ENCODE measurements at places on chromosomes 3 and 15. TPM values are rescaled to one million over a fixed set of nuclear protein-coding genes. Genes with fewer than 3 reads are reported as not detected.

- no peak for DNase-seq
Observed at GRCh38 chr15:64901914-64902313, 9.8 kb upstream of the ANKDD1A start.

GRCh38 chr15:71294911-71295602, 179.8 kb downstream of the THSD4 start:
- no peak for DNase-seq

- DNase-seq: no peak
Observed at GRCh38 chr15:95262866-95263564, 1031.7 kb downstream of the MCTP2 start.

- peak; percentile 54 for DNase-seq
Observed at GRCh38 chr15:39585389-39585841, 4.5 kb downstream of the THBS1 start.

DNA sequence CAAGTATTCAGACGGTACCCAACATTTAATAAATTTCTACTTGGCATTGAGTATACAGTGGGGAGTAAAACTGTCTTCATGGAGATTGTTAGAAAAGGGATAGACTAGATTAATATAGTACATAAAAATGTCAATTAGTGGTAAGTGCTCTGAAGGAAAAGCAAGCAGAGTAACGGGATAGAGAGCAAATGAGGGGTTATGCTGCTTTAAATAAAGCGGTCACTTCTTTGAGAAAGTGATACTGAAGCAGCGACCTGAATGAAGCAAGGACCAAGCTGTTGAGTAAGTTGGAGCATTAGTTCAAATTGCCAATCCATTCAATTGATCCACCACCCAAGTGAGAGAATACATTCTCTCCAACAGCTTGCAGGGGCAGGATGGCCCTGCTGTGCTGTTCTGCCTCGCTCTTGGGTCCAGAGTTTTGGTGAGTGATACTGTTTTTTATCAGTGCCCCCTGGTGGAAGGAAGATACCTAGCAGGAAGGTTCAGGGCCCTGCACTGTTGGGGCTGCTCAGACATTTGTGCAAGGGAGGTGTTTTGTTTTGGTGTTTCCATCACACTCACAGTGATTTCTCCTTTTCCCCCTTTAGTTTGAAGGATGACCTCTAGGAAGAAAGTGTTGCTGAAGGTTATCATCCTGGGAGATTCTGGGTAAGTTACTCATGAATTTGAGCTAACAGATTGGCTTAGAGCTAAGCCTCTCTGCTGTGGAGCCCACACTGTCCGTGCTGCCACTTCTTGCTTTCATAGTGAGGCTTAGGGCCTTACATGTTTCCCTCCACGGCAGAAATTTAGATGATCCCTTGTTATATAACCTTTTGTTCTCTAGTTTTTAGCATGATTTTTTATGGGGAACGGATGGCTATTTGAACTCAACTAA, 69.0 kb downstream of the RAB7A start:
- DNase-seq: peak; percentile 70

GRCh38 chr15:25501828-25502446, 63.1 kb upstream of the UBE3A start:
- DNase-seq: peak; percentile 19

DNA sequence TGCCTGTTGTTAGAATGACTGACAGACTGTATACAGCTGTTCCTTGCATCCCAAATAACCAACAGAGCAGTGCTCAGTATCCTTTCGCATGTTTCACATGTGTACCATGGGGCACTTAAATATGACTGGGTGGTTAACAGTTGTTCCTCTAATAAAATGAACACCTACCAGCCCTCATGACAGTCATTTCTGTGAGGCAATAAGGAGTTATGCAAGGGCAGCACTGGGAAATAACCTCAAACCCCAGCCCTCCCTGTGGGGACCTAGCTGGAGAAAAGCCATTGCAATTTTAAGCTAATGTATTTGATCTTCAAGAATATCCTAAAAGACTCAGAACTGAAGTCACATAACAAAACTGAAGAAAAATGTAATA, 7.3 kb downstream of the RFT1 start:
- no peak for DNase-seq

GRCh38 chr3:108099244-108099643, 8.4 kb upstream of the CD47 start:
- DNase-seq: no peak

GRCh38 chr15:94305133-94305532, 73.8 kb downstream of the MCTP2 start:
- DNase-seq: no peak

- no peak for DNase-seq
Observed at GRCh38 chr3:131338948-131339640, 42.5 kb upstream of the NUDT16 start.

GRCh38 chr3:57227930-57228751, 612 bp downstream of the APPL1 start:
- DNase-seq: peak; percentile 62

DNA sequence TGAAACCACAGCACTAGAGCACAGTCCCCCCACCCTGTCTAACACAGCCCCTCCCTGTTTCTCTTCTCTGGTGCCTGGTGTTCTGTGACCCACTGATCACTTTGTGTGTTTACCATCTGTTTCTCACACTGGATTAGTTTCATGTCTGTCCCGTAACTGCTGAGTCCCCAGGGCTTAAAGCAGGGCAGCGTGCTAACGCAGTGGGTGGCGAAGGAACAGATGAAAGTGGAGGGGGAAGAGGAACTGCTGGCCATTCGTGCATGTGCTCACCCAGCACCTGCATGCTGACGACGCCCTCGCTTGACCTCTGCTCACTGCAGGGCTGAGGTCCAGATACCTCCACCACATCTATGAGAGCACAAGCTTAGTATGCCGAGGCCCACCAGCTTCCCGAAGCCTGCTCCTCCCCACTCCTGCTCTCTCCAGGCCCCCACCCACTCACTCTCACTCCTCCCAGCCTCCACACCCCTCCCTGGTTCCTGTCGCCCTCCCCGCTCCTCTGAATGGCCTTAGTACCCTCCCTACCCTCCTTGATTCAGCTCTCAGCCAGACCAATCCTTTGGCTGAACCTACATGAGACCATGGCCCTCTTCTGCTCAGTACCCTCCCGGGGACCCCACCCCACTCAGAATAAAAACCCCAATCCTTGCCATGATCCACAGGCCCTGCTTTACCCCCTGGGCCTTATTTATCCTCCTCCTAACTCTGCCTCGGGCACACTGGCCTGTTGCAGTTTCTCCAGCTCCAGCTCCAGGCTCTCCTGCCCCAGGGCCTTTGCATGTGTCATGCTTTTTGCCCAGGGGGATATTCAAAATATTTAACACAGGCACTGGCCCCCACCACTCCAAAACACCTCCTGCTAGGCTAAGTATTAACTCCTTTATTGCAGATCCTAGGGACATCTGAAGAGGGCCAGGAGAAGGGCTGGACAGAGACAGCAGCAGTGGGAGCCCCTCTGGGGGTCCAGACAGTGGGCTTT, 15.1 kb upstream of the IQSEC1 start:
- DNase-seq: no peak

- no peak for DNase-seq
Observed at GRCh38 chr3:58336135-58336882, 3.6 kb downstream of the PXK start.

The HES1 gene
- 43.2 TPM for total RNA-seq

The SLC12A1 gene
- 0.04 TPM for total RNA-seq

Data from cardiac muscle cell (in vitro differentiated cells and primary cell).